ENCODE measurements at places on chromosomes 12 and 14.

DNA sequence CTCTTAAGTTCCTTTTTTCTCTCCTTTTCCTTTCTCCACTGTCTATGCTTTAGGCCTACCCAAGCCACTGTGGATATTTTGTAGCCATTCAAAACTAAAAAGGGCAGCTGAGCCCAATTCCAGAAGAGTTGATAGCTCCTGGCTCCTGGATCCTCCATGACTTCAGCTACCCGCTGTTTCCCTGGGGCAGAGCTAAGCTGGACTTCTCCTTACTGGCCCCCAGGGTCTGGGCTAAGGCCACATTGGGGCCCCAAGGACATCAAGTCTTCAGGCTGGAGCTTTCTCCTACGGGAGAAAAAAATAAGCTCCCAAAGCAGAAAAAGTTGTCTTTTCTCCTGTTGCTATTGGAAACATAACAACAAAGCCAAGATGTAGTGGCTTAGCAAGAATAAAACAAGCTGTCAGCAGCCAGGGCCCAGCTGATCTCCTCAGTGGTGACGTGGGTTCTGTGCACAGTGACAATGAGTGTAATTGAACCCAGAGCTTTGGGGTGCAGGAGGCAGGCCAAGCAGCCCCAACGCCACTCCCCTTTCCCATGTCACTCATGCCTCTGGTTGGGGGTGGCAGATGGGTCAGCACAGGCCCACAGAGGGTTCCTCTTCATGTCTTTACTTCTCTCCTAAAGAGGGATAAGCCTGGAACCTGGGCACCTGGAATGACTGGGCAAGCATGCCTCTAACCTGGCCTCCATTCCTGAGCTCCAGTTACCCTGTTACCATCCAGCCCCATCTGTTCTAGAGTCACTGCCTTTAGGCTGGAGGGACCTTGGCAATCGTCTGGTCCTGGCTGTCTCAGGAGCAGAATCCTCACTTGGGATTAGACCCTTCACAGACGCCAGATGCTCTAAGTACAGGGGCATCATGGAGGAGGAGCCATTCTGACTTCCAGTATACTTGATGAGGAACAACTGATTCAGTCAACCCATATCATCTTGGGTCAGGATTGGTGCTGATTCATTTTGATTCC is 171.2 kb downstream of the ZFP36L1 start:
- DNase-seq: no peak

- no peak for DNase-seq
Observed at GRCh38 chr12:42162965-42163364, 18.3 kb upstream of the GXYLT1 start.

DNA sequence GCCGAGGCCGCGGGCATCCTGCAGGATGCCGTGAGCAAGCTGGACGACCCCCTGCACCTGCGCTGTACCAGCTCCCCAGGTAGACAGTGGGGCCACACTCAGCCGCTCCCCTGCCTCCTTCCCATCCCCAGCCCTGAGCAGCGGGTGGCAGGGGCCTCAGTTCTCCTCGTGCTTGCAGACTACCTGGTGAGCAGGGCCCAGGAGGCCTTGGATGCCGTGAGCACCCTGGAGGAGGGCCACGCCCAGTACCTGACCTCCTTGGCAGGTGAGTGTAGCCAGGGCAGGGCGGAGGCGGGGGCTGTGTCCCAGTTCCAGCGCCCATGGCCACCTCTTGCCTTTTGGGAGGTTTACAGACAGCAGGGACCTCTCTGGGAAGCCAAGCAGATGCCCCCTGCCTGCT is 22.9 kb downstream of the HIP1R start:
- DNase-seq: no peak

- DNase-seq: no peak
Observed at GRCh38 chr12:6538420-6539313, 4.3 kb downstream of the GAPDH start.

DNA sequence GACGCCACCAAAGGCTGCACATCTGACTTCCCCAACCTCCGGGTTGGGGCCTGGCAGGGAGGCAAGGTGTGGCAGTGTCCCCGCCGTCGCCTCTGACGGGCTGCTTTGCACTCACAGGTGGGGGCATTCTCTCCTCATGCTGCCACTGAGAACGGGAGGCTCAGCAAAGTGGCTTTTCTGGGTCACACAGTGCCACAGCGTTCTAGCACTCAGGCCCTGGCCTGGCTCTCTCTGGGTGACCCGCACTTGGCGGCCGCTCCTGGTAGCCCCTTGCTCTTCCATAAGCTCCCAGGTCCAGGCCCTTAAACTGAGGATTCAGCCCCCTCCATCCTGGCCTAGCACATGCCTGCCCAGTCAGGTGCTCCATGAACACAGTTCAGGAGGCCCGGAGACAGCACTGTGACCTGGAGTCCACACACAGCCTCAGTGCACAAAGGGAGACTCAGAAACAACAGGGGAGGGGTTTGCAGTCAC is 25.2 kb downstream of the SERPINA1 start:
- DNase-seq: no peak

DNA sequence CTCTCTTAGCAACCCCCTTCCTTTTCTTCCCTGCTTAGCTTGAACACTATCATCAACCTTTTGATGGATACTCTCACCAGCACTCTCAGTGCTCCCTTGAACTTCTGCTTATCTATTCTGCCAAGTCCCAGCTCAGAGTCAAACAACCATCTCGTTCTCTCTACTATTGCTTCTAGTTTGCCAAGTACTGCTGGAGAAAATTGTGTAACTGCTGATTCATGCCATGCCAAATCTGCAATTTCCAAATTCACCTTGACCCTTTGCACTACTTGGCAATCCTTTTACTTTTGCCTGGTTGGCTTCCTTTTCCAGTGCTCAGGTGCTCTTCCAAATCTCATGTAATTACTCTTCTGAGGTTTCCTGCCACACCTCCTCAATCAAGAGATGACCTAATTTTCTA is 2.8 kb upstream of the CCDC196 start:
- peak; percentile 9 for DNase-seq

DNA sequence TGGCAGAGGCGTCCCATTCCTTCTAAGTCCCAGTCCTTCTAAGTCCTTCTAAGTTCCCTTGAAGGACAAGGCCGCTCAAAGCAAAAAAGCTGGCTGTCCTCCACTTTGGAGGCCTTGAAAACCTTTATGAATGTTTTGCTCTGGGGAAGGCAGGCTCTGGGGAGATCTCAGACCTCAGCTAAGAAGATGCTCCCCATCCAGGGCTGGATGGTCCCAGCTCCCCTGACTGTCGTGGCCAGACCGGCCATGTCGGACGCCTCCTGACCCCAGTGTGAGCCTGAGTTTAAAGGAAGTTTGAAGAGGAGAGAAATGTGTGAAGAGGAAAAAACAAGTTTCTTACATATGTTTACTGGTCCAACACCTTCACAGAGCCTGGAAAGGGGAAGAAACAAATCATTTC is 5.9 kb downstream of the KRT84 start:
- no peak for DNase-seq

DNA sequence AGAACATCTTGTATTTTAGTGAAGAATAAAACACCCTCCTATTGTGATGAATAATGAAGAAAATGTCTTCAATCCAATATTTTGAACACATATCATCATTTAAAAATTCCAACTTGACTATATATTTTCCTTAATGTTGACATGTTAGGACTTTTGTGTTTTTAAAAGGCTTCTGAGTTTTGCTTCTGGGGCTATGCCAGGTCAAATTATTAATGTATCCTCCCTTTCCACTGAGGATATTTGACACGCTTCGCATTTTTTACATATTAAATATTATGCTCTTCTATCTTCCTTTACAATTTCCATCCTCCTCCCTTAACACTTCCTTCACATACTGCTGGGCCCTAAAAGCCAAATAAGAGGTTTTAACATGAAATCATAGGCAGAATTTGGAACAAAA is 20.6 kb downstream of the RERG start:
- no peak for DNase-seq

- DNase-seq: no peak
Observed at GRCh38 chr12:78120866-78121560, 290.3 kb downstream of the NAV3 start.

DNA sequence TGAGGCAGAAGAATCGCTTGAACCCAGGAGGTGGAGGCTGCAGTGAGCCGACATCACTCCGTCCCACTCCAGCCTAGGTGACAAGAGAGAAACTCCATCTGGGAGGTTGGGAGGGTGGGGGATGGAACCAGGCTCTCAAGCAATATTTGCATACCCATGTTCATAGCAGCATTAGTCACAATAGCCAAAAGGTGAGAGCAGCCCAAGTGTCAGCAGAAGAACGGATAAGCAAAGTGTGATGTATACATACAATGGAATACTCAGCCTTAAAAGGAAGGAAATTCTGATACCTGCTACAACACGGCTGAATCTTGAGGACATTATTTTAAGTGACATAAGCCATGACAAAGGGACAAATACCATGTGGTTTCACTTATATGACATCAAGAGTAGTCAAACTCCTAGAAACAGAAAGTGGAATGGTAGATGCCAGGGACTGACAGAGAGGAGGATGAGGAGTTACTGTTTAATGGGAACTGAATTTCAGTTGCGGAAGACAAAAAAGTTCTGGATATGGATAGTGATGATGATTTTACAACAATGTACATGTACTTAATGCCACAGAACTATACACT is 11.6 kb downstream of the DAD1 start:
- DNase-seq: no peak

DNA sequence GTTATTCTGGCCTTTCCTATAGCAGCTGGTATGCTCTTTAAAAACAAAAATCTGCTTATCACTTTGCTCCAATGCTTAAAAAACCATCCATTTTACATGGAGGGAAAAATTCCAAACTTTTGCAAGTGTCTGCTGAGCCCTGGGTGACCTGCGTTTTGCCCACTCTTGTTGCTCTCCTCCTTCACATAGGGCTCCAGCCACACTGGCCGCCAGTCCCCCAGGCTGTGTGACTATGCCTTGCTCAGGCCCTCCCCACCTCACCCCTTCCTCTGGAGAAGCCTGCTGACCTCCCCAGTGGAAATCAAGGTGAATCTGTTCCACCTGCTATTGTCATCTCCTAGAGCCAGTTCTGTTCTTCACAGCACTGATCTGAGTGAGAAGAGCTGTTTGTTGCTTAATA is 126.9 kb downstream of the SLC25A47 start:
- DNase-seq: no peak

DNA sequence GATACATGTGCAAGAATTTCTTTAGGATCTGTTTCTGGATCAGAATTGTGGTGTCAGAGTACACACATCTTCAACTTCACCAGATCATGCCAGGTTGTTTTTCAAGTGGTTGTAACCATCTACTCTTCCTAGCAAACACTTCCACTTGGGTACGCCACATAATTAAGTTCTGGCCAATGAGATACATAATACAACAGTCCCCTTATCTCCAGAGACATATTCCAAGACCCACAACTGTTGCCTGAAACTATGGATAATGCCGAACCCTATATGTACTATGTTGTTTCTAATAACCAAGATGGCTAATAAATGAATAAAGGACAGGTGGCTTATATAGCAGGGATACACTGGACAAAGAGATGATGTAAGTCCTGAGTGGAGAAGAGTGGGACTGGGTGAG is 2.5 kb upstream of the CHPT1 start:
- DNase-seq: no peak

DNA sequence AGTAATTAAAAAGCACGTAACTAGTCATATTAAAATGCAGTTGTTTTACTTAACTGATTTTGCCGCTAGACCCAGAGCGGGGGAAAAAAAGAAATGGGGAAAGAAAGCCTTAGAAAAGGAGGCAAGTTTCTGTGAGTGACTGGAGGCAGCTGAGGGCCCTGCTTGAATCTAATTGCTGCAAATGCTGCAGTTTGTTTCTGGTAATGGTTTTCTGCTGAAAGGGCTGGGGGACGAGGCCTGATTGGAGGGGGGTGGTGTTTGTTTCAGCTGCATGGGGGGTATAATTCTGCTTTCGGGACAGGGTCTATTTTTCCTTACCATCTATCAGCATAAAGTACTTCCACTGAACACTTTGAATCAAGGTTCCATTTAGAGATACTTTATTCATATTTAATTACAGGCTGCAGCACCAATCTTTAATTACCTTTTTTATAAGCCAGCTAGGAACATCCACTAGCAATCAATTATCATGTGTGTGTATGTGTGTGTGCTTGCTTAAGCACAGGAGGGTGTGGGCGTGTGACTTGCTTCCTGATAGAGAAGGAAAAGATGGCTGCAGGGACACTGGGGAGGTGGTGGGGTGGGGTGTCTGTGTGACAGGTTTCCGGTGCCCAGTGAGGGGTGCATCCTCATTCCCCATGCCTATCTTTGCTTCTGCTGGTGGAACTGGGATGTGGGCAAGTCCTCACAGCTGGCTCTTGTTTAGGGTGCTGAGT is 83.4 kb downstream of the ADCK1 start:
- no peak for DNase-seq

- DNase-seq: no peak
Observed at GRCh38 chr14:105168979-105169507, 467 bp upstream of the JAG2 start.

- no peak for DNase-seq
Observed at GRCh38 chr12:52916216-52916615, 11.3 kb upstream of the KRT8 start.

GRCh38 chr14:53880761-53881160 is 75.9 kb downstream of the BMP4 start:
- no peak for DNase-seq

DNA sequence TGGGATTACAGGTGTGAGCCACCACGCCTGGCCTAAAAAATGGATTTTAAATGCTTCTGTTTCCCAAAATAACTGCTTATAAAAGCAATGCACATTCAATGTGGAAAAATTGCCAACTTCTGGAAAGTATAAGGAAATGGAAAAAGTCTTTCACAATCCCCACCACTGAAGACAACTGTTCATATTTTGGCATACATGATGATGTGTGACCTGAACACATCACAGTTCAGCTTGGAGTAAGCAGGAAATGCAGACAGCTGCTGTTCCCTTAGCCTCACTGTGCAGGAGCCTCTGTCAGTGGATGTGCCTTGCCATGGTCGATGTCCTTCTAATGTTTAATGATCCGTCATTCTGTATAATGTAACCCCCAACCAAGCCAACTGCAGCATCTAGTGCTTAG is 5.2 kb downstream of the MTERF2 start:
- DNase-seq: no peak

DNA sequence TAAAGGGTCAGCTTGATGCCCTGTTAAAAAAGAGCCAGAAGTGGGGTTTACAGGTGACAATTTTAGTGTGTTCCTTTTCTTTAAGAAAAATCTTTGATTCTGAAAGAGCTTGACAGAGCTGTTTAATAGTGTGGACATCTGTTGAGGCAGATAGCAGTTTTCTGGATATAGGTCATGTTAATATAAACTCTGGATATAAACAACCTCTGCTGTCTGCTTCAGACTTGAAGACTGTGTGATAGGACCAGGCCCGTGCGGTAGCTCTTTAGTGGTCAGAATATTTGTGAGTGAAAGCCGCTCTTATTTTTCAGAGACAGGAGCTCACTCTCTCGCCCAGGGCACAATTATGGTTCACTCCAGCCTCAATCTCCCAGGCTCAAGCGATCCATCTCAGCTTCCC is 439.9 kb upstream of the RGS6 start:
- DNase-seq: no peak
